ENCODE measurements at places on chromosomes 2 and 18.

DNA sequence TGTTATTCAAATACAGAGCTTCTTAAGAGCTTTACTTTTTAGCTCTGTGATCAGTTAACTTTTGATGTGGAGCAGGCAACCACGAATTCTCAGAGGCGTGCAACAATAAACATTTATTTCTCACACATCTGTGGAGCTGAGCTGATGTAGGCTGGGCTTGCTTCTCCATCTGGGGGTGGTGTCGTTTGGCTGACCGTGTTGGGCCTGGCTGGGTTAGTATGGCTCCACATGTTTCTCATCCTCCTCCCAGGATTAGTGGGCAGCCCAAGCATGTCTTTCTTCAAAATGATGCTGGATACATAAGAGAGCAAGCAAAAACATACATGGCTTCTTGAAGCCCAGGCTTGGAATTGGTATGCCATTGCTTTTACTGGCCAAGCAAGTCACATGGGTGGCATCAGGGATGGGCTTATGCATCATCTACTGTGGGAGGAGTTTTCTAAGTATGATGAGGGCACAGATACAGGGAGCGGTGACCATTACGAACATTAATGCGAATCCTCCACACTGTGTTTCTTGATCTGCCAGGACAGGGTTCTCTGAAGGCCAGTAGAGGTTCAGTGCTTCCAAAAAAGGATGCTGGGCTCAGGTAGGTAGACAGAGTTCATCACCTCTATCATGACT, 157.0 kb upstream of the TNP1 start:
- DNase-seq, result peak; percentile 34

- no peak for DNase-seq
Observed at GRCh38 chr2:39736640-39737039, 42.4 kb downstream of the THUMPD2 start.

DNA sequence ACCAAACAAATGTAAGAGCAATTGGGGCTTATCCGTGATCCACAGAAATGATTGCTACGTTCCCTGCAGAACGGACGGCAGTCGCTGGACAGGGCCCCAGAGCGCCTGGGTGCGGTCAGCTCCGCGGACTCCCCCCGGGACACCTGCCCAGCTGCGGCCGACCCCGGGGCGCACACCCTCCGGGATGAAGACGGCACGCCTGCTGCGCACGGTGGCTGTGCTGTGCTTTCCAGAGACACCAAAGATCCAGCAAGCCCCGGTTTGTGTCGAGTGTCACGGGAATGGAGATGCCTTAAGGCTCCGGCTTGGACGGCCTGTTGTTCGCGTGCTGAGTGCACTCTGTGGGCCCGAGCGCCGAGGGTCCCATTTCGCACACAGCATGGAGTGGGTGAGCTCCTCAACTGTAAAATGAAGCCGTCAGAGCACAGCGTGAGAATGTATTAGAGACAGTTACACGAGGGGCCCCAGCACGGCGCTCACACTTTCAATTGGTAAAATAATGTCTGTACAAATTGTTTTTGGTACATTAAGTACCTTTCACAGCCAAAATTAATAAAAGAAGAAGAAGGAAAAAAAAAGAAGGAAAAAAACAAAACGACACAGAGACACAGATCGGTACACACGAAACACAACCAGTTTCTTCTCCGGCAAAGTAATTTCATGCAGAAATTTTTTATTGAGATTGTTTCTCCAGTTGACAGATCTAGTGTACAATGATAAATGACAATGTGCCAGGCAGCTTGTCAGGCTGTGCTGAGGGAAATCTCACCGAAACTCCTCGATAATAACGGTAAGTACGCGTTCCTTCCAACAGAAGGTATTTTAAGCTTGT, 615.8 kb upstream of the SALL3 start:
- no peak for DNase-seq

GRCh38 chr2:53576166-53576565, 191.4 kb upstream of the CHAC2 start:
- DNase-seq, result no peak

DNA sequence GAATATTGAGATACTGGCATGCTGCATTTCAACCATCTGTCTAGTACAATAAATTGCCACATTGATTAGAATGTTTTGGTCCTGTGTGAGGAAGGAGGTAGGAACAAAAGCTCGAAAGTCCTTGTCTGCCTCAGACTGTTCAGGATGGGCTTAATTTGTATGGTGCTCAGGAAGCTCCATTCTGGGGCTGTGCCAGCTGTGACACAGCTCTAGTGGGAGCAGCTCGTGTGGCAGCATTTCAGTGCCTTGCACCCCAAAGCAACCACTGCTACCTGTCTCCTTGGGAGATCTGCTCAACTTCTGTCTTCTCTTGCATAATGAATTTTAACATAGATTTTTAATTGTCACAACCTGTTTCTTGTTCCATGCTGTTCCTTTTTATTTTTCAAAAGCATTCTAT, 144.4 kb upstream of the THUMPD2 start:
- DNase-seq, result no peak

- peak; percentile 96 for DNase-seq
Observed at GRCh38 chr18:48952287-48953103, 1.7 kb upstream of the SMAD7 start.

DNA sequence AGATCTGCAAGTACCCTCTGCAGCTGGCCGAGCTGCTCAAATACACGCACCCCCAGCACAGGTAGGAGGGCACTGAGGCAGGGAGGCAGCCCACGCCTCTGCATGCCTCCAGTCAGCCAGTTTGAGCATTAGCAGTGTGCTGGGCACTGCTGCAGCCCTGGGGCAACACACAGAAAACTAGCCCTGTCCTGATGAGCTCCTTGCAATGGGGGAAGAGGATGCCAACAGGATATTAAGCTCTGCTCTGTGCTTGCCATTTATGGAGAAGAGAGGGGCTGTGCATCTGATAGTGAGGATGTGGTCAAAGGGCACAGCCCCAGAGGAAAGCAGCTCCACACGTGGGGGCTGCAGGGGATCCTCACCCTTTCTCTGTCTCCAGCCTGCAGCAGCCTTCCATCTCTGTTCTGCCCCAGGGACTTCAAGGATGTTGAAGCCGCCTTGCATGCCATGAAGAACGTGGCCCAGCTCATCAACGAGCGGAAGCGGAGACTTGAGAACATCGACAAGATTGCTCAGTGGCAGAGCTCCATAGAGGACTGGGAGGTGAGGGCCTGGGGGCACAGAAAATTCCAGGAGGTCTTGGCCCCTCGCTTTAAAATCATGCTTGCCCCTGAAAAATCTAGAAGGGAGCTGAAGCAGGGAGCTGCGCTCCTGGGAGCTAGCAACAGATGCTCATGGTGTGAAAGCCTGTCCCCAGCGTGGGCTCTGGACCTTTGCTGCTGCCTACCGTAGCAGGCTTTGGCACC, 51.7 kb downstream of the FAM168B start:
- no peak for DNase-seq

GRCh38 chr2:223925106-223925505, 20.0 kb downstream of the WDFY1 start:
- no peak for DNase-seq

DNA sequence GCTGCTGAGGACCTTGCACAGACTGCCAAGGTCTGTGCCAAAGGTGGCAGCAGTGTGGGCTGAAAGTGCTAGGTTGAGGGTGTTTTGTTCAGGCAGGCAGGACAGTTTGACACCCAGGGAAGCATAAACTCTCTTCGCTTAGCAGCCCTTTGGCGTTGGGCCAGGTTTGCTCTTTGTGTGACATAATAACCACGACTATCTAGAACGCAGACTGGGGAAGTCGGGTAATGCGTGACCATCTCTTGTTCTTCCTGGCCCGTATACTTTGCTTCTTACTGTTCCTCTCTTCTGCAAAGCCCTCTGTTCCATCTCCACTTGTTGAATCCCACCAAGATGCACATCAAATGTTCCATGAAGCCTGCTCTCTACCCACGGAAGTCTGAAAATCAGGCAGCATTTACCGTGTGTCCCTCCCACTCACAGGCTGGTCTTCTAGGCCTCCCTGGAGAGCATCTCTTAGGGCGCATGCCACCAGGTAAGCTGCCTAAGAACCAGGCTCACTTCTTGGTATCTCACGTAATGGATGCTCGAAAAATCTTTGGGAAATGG, 96.7 kb upstream of the LMAN1 start:
- no peak for DNase-seq

DNA sequence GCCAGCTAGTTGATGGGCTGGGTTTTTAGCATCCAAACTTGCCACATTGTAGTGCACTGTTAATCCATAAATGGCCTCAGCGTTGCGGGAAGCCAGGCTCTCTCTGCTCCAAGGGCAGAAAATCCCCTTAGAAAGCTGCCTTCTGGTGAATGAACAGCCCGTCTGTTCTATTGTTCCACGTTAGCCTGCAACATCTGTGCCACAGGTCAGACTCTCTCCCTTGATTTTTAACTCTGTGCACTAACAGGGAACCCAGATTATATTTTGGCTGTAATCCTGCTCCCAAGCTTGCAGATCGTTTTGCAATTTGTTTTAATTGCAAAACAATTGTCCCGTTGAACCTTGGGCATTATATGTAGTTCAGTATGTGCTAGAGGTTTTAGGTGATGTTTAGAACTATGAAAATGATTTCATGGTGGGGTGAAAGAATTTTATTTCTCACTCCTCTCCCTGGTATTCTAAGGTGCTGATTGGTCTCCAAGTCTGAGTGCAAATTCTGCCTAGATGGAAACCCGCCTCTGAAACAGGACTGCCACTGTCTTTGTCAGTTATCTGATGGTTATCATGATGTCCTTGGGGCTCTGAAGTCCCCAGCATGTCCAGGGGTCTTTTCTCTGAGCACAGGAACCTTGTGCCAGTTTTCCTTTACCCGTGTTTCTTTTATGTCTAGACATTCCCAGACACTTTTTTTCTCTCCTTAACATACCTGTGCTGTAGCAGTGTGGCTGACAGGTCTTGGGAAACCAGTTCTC, 106.6 kb downstream of the MAP4K4 start:
- peak; percentile 70 for DNase-seq

DNA sequence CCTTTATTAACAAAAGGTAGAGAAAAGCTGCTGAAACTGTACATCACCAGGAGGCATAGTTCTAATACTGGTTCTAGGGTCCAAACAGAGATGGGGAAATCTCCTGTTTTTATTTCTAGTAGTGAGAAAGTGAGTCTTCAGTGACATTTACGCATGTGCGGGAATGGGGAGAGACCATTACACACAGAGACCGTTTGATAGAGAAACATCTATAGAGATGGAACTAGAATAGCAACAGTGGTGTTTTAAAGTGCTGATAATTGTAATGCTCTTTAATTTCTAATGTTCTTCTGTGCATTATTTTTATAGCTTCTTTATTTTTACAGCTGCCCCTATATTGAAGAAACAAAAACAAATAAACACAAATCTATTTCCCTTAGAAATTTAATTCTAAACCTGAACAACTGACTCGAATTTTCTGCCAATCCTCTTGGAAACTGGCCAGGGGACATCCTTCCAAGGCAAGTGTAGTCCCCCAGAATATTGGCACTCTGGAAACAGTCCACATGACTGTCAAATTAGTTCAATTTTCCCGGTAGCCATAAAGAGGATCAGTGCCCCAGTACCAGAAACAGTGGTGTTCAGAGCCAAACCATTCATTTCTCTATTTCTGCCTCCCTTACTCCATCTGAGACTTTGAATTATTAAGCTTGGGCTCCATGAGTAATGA, 260.9 kb downstream of the ICOS start:
- no peak for DNase-seq

All from eye (tissue), 1 donor.